Activated T-cell treated with anti-CD3 and anti-CD28 coated beads, Interleukin-2, amount 50 U/mL, for 48 hours (primary cell): ENCODE measurements at places on chromosomes 3 and 15.

DNA sequence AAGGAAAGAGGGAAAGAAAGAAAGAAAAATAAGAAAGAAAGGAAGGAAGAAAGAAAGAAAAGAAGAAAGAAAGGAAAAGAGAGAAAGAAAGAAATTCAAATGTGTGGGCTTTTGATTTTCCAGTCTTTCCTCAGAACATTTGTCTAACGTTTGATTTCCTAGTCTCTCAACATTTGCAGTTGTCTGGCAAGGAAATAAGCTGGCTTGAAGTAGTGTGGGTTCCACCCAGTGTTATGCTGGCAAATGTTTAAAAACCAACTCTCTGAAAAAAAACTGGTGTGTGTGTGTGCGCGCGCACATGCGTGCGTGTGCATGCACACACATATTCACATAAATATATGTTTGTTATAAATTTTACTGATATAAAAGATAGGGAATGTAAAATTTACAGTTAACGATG lies 54.6 kb upstream of the C3orf49 start:
- DNase-seq, result no peak

- DNase-seq, result no peak
Observed at GRCh38 chr15:73284090-73284716, 84.6 kb downstream of the HCN4 start.

DNA sequence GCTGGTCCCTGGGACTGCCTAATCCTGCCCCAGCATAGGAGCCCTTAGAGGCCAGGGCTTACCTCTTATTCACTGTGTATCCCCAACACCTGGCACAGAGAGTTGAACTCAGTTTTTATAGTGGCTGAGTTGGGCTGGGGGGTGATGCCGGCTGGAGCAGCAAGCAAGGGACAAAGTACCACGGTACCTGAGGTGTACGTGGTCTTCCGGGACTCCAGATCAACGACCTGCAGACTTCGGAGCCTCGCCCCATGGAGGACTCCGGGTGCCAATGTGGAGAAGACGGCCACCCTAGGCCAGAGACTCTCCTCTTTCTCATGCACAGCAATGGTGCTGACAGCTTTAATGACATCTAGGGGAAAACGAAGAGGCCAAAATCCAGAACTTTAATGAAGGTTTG lies 8.1 kb downstream of the WDR73 start:
- no peak for DNase-seq

DNA sequence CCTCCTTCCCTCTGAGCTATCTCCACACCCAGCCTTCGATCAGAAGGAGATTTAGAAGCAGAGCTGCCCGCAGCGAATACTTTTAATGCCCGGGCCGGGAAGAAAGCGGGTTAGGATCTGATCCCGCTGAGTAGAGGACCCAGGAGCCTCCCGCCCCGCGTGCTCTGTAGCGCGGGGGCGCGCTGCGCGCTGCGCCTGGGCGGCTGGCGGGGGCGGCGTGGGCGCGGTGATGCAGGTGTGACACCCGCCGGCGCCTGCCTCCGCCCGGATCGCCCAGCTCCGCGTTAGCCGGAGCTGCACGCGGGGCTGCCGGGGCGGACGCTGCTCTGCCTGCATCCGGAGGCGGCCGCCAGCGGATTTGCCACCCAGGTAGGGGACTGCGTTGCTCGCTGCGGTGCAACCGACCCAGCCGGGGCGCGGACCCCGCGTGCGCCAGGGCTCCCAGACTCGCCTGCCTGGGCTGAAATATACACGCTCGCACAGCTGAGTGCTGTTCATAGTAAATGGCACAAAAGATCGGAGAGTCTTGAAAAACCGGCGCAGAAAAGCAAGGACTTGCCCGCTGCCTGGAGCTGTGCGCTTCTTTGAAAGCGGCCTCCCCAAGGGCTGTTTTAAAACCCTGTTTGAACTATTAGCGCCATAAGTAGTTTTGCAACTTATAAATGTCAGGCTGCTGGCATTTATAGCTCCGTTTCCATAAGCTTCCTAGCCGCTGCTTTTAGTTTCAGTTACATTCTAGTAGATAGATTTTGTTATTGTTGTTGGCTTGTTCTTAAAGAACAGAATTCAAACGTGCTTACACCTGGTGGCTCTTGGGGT lies at the start of gene SV2B:
SV2B (plus strand) TSS at position 263 of the 819 bp plus-strand sequence. CDS start 126,007 bp downstream, outside the sequence.
- DNase-seq, result peak; percentile 51

- peak; percentile 19 for DNase-seq
Observed at GRCh38 chr3:67461667-67462142, 192.7 kb downstream of the SUCLG2 start.

GRCh38 chr3:43523454-43524053 lies 98.3 kb downstream of the ANO10 start:
- DNase-seq, result peak; percentile 66

DNA sequence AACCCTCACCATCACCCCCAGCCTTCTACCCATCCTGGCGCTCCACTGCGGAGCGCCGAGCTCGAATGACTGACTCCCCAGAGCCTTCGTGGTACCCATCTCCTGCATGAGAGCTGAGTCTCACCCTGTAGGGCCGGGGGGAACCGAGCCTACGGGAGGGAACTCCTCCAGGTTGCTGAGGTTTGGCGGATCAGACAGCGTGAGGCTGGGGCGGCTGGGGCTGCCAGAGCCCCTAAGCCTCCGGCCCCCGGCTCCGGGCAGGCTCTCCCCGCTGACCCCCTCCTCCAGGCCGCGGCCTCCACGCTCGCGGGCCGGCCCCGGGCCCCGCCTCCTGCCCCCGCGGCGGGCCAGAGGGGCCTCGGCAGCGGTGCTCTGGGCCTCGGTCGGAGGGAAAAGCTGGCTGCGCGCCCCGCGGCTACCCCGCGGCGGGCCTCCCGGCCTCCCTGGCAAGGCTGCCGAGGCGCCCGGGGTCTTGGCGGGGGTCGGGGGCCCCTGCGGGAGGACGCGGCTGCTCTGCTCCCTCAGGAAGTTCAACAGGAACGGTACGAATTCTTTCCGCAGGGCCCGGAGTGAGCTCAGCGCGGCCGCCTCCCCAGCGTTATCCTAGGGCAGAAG lies 643 bp downstream of the CDAN1 start:
- DNase-seq, result peak; percentile 43
